ENCODE measurements at places on chromosomes 3 and 15. TPM values are rescaled to one million over a fixed set of nuclear protein-coding genes. Genes with fewer than 3 reads are reported as not detected.

DNA sequence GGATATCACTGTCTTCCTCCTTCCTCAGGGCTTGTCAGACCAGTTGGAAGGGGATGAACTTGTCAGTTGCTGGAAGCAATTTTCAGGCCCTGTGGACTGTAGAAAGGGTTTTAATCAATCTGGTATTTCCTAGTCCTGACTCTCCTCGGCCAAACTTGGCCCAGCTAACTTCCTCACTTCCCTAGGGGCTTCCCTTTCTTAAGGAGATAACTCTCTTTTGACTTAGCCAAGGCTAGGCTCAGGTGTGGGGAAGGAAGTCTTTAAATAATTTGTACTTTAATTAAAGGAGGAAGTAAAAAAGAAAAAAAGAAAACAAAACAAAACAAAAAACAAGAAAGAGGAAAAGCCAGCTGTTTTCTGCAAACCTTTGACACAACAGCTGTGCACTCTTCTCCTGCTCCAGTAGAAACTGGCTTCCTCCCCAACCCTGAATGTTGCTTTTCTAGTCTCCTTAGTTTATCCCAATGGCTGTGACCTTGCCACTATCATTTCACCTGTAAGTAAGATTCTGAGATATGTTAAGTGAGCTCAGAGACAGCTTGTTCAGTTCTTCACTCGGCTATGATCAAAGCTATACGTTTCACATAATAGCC, 53.0 kb upstream of the ST3GAL6 start:
- peak; percentile 25 for DNase-seq

- no peak for DNase-seq
These were observed 135.0 kb downstream of the NFKBIZ start for GRCh38 chr3:101984356-101984755.

- no peak for DNase-seq
These were observed 140.7 kb upstream of the MEF2A start for GRCh38 chr15:99424978-99425656.

GRCh38 chr3:141600331-141600730, 113.5 kb downstream of the RASA2 start:
- DNase-seq, result no peak

GRCh38 chr3:123374016-123374415, 74.9 kb downstream of the ADCY5 start:
- DNase-seq, result no peak

- no peak for DNase-seq
These were observed 7.1 kb downstream of the COPS2 start for GRCh38 chr15:49148298-49148697.

DNA sequence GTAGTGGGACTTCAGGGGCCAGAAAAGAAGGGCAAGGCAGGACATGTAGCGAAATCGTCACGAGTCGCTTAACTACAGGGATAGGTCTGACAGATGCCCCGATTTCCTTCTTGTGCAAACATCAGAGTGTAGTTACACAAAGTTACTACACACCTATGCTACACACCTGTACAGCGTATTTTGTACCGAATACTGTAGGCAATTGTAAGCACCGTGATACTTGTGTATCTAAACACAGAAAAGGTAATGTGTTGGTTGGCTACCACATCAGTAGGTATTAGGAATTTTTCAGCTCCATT, 515 bp upstream of the MTHFS start:
- DNase-seq, result peak; percentile 38

DNA sequence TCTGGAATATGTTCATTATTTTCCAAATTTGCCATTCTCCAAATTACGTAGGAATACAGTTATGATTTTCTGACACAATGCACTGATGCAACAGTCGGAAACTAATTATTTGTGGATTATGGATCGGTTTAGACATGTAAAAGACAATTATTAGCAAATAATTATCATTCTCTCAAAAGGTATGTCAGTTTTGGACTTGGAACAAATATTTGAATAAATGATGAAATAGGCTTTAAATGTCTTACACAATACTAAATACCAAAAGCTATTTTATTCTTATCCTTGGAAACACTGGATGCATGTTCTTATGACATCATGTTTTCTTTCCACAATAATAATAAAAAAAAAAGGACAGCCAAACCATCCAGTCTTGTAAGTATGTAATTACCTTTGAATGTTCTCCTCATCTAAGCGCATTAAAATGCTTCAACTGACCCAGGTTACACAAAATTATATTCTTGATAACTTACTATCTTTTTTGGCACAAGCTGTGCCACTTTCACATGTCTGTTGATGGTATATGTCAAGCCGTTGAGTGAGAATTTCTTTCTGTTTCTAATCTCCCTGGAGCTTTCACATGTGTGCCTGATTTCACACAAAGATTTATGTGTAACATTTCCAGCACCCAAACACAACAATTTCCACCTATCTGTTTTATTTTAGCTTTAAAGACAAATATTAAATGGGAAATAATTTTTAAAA, 238.5 kb upstream of the ZNF385D start:
- no peak for DNase-seq

GRCh38 chr3:113825090-113825489, 13.5 kb upstream of the GRAMD1C start:
- no peak for DNase-seq

DNA sequence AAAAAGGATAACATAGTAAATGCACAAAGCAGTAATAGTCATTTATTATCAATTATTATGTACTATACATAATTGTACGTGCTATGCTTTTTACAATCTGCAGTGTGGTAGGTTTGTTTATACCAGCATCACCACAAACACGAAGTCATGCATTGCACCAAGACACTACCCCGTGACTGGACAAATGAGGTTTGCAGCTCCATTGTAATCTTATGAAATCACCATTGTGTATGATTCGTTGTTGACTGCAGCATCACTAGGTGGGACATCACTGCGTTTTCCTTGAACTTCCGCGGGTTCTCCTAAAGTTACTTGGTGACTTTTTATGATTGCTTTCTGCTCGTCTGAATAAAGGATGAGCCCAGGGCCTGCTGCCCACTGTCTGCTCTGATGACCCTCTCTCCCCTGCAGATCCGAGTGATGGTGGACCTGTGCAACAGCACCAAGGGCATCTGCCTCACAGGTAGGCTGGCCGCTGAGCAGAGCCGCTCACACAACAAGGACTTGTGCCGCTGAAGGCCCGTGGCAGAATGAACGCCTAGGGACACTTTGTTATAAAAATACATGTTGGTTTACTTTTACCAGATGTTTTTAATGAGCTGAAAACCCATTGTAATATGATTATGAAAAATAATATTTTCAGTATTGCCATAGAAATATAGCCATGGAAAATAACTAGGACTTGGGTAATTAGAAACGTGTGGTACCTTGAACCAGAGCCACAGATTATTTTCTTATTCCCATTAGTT, 35.8 kb downstream of the GLDN start:
- DNase-seq, result no peak

DNA sequence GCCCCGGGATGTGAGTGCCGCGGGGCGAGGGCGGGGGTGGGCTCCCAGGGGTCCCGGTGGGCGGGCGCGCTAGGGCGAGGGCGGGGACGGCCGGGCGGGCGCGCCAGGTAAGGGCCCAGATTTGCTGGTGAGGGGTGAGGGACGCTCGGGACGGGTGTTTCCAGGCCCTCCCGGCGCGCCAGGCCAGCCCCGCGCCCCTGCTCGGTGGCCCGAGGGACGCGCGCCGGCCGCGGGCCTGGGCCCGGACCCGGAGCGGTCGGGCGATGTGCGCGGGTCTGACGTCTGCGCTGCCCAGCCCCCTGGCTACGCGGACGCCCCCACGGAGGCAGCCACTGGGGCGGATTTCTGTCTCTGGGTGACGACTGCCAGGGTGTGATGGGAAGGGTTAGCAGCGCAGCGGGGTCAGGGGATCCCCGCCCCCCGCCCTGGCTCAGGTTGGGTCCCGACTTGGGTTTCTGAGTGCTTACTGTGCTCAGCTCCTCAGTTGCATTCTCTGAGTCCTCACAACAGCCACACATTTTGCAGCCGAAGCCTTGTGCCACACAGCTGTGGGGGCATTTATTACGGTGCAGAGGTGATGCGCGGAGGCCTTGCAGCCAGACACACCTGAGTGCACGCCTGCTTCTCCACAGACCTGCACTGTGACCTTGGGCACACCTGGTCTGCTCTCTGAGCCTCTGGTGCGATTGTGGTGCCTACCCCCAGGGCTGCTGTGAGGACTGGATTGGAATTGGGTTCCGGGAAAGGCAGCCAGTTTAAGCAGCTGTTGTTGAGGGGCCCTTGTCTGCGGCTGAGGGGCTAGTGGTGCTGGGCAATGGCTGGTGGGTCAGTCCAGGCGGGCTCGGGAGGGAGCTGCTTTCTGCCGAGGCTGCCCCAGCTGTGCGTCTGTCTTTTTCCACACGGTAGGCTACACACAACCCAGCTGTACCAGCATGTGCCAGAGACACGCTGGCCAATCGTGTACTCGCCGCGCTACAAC, 523 bp downstream of the HDAC11 start:
- DNase-seq, result no peak

DNA sequence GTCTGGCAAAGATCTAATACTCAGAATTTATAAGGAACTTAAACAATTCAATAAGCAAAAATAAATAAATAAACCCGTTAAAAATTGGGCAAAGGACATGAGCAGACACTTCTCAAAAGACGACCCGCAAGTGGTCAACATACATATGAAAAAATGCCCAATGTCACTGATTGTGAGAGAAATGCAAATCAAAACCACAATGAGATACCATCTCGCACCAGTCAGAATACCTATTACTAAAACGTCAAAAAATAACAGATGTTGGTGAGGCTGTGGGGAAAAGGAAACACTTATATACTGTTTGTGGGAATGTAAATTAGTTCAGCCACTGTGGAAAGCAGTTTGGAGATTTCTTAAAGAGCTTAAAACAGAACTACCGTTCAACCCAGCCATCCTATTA, 188.0 kb upstream of the MRPL3 start:
- DNase-seq, result no peak

DNA sequence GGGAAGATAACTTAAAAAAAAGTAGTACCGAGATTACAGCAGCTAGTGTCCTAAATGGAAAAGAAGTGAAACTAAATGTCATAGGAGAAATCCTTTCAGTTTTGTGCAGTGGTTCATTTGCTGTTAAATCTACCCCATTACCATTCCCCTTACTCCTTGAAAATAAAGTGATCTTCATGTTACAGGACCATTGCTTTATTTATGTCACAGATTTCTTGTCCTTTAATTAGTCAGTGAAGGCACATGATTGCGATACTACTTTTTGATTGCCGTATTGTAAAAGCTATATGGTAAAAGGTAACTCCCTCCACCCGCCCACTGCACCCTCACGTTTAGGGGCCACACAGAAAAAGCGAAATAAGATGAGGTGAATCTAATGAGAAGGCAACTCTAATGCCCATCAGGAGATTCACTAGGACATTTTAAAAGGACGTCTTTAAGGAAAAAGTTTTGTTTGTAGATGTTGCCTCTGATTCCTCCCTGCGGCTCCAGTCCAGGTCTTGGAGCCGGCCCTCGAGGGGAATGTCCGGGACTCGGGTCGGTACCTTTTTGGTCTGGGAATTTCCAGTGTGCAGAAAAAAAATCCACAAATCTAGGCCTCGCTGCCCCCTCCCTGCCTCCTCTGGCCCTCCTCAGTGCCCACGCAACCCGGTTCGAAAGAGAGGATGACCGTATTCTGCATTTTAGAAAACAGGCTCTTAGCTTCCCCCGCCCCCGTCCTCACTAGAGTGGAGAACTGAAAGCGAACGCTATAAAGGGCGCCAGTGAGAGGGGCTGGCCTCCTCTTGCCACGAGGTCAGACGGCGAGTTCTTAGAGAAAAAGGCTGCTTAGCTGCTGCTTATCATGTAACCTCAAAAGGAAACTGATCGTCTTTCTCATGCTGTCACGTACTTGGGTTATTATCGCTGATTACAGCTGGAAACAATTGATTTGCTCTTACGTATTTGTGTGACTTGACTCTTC, 21.8 kb upstream of the NFKBIZ start:
- DNase-seq, result no peak

DNA sequence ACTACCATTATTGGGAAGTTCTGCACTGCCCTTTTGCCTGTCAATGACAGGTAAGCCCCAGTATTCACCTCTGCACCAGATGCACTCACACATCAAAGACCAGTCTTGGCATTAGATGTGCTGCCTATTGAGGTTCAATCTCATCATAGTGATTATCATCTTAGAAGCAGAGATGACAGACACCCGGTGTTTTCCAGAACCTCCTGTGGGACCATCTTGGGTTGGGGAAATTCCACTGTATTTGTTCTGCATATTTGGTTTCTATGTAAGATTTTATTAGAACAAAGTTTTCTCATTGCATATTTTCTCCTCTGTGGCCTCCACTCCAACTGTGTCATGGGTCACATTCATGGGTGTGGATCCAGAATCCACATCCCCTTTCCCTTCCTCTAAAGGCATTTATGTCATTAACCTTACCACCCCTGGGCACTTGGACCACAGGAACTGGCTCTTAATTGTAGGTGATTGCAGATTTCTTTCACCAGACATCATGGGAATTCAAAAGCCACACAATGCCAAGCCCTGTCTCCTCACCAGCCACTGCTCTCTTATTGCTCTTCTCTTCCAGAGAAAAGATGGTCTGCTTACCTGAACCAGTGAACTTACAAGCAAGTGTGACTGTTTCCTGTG, 31.2 kb downstream of the PLA1A start:
- DNase-seq, result no peak

GRCh38 chr3:78792212-78792611, 975.6 kb downstream of the ROBO1 start:
- DNase-seq, result no peak

GRCh38 chr3:119726909-119727308, 24.1 kb downstream of the CFAP91 start:
- no peak for DNase-seq

- DNase-seq, result no peak
These were observed 330.3 kb downstream of the UACA start for GRCh38 chr15:70432924-70433495.

- DNase-seq, result no peak
These were observed 33.4 kb upstream of the RARRES1 start for GRCh38 chr3:158765518-158766205.

GRCh38 chr3:136343873-136344555, 93.9 kb downstream of the PCCB start:
- DNase-seq, result peak; percentile 5

GRCh38 chr3:141955175-141955574, 78.7 kb downstream of the ATP1B3 start:
- DNase-seq, result no peak

LEKR1 gene
- 2.5 TPM for polyA plus RNA-seq

STAC gene
- 7.2 TPM for polyA plus RNA-seq

SLC24A5 gene
- polyA plus RNA-seq, result 0.43 TPM

POPDC2 gene
- polyA plus RNA-seq, result 2.6 TPM

FRMD4B gene
- polyA plus RNA-seq, result 46.4 TPM

MLF1 gene
- 64.7 TPM for polyA plus RNA-seq

SH2D7 gene
- 0.30 TPM for polyA plus RNA-seq

RETNLB gene
- not detected for polyA plus RNA-seq

PTH1R gene
- polyA plus RNA-seq, result 260 TPM

CIP2A gene
- polyA plus RNA-seq, result 19.3 TPM

IL17RD gene
- polyA plus RNA-seq, result 48.0 TPM
